CD4-positive, alpha-beta T cell (primary cell): ENCODE measurements at places on chromosomes 11 and 22. TPM values are rescaled to one million over a fixed set of nuclear protein-coding genes. Genes with fewer than 3 reads are reported as not detected.

DNA sequence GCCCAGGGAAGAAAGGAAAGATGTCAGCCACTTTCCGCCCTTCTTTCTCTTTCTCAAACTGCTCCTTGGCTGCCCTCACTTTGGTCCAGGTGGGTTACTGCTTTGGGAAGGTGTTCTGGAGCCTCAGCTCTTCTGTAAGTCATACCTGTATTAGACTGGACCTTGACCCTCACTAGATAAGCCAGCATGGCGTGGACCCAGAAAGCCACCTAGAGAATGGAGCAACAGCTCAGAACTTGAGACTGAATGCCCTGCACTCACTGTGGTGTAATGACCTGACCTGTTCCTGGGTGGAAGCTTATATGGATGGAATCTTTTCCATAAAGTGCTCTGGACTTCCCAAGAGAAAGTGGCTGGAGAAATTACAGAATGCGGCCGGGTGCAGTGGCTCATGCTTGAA is 15.6 kb downstream of the ACP2 start:
- no peak overlapping the region for H3K4me3 ChIP-seq
- no peak for DNase-seq
- peaks cover 24% of the 10 kb centered on the region for H3K4me1 ChIP-seq

DNA sequence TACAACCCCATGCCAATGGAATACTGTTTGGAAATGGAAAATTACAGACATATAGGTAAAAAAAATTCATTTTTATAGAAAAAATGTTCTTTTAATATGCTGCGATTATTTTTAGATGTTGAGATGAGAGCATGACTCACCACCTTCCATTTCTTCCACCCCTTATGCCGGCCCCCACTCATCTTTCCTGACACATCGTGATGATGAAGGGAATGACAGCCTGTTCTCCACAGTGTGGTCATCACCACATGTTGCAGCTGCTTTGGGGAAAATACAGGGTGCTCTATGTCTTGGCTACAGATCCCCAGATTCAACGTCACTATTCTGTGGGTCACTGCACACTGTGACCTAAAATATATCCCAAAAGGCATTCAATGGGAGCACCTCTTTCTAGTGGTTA is 916.2 kb downstream of the METTL15 start:
- H3K4me3 ChIP-seq = no peak overlapping the region
- H3K27ac ChIP-seq = no peak overlapping the region
- no peaks in the 10 kb centered on the region for H3K36me3 ChIP-seq
- no peaks in the 10 kb centered on the region for H3K4me1 ChIP-seq
- no peaks in the 10 kb centered on the region for H3K27me3 ChIP-seq
- no peak for DNase-seq

GRCh38 chr11:131370901-131371790 is 731 bp downstream of the NTM start:
- H3K4me3 ChIP-seq = no peak overlapping the region
- H3K36me3 ChIP-seq = no peaks in the 10 kb centered on the region
- H3K27me3 ChIP-seq = peaks cover 8% of the 10 kb centered on the region
- no peak overlapping the region for H3K27ac ChIP-seq
- no peaks in the 10 kb centered on the region for H3K4me1 ChIP-seq

DNA sequence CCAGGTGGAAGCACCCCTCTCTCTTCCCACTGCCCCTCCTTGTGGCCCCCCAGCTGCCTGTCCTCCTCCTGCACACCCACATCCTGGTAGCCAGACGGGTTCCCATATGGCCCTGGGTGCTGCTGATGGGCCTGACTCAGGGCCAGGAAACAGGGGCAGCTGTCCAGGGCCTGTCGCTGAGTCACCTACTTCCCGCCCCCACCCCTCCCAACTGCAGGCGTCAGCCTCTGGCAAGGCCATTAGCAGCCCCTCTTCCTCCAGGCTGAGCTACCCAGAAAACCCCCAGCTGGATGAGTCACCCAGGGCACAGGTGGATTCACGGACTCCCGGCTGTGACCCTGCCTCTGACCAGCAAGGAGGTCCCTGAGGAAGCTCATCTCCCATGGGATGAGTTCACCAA is 6.9 kb upstream of the GAL start:
- H3K27ac ChIP-seq = no peak overlapping the region
- H3K36me3 ChIP-seq = no peaks in the 10 kb centered on the region
- H3K4me1 ChIP-seq = no peaks in the 10 kb centered on the region
- H3K27me3 ChIP-seq = peaks cover 3% of the 10 kb centered on the region
- DNase-seq = no peak

Gene C11orf42
- total RNA-seq = not detected

Gene OR4C16
- not detected for total RNA-seq

GRCh38 chr11:87491381-87491780 is 453.6 kb downstream of the TMEM135 start:
- no peak overlapping the region for H3K4me3 ChIP-seq
- H3K27ac ChIP-seq = no peak overlapping the region
- no peak for DNase-seq
- no peaks in the 10 kb centered on the region for H3K4me1 ChIP-seq
- H3K27me3 ChIP-seq = no peaks in the 10 kb centered on the region
- no peaks in the 10 kb centered on the region for H3K36me3 ChIP-seq

GRCh38 chr22:41000941-41001721 is 50.0 kb downstream of the RBX1 start:
- H3K4me3 ChIP-seq = no peak overlapping the region
- no peaks in the 10 kb centered on the region for H3K4me1 ChIP-seq
- no peaks in the 10 kb centered on the region for H3K36me3 ChIP-seq
